ENCODE measurements at places on chromosomes 3 and 15.
A peak's percentile ranks its signal among the peaks of the same experiment; 100 is the strongest.

- DNase-seq = no peak
These were observed 21.6 kb downstream of the HAPLN3 start for GRCh38 chr15:88873786-88874185.

- DNase-seq = no peak
These were observed 86.8 kb downstream of the TMCO5A start for GRCh38 chr15:38021259-38021658.

DNA sequence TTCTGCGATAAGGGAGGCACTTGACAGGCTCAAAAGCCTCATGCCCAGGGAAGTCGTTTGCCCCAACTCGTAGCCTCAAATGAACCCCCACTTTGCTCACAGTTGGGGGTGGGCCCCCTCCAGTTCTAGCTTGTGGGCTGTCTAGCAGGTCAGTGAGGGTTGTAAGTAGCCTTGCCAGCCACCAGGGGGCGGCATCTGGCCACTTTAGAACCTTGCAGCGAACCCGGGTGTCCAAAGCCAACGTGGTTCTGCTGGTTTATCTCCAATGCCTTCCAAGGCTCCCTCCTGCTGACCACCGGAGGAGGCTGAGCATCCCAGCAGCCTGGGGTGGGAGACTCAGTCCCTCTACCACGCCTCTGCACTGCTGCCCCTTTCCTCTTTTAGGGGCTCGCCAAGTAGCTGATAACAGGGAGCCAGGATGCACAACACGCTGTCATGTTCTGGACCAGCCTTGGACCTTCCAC, 9.2 kb upstream of the RBSN start:
- DNase-seq = peak; percentile 82

- no peak for DNase-seq
These were observed 800.3 kb downstream of the TUSC7 start for GRCh38 chr3:117509858-117510257.

DNA sequence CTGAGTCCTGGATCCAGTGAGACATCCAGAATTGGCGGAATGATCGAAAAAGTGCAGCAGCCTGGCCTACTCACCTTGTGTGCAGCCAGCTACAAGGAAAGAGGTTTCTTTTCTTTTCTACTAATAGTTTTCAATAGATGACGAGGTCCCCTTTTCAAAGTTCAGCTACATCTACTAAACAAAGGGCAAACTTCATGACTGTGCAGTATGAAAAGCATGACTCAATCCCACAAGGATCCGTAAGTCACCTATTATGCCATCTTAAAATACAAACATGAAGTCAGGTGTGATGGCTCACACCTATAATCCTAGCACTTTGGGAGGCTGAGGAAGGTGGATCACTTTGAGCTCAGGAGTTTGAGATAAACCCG, 16.7 kb downstream of the MIX23 start:
- no peak for DNase-seq

DNA sequence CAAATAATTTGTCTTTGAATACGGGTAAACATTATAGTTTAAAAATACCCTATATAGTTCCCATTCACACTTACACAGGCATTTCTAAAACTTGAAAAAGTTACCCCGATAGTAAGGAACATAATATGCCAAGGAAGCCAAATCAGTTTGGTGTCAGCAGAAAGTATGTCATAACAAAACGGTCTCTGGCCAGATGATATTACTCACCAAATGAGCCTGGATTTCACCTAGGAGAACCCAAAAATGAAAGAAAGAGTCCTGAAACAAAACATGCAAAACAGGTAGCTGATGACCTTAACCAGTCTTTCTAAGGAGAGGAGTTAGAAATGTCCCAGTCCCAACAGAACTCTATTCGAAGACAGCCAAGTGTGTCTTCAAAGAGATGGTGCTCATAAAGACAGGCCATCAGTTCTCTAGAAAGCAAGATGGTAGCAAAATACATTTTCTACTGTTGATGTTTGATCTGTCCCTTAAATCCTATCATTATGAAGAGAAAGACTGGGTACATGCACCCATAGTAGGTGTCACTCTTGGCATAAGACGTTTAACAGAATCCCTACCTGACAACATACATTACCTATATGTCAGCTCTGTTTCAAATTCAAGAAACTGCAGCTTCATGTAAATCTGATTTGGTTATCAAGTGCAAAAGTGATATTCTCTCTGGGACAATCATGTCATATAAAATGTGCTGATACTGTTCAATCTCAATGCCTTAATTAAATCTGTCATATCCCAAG, 942.5 kb downstream of the ROBO1 start:
- DNase-seq = no peak

GRCh38 chr3:133745108-133745507, 1.1 kb upstream of the TF start:
- DNase-seq = no peak

GRCh38 chr15:77959432-77959879, 118.1 kb downstream of the TBC1D2B start:
- peak; percentile 86 for DNase-seq

GRCh38 chr3:38649500-38650247, at the start of gene SCN5A:
Gene SCN5A, minus strand, starts transcription at chr3:38649687. Its CDS starts 16,380 bp downstream, at chr3:38633307.
- DNase-seq = peak; percentile 53

DNA sequence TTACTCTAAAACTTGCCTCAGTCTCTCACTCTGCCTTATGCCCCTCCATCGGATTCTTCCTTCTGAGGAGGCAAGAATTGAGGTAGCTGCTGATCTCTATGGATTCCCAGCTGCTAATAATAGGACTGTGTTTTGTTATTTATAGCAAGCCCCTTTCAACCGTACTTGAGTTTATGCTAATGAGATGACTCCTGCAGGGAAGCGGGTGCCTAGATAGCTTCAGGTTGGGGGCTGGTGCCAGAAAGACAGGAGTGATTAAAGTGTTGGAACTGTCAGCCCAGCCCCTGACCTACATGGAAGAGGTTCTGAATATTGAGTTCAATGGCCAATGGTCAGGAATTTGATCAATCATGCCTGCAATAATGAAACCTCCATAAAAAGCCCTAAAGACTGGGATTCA, 21.8 kb upstream of the LIMD1 start:
- DNase-seq = no peak

GRCh38 chr15:37931321-37931720, 3.1 kb upstream of the TMCO5A start:
- DNase-seq = no peak

GRCh38 chr3:129890125-129890524, 3.4 kb downstream of the TMCC1 start:
- peak; percentile 12 for DNase-seq

All from endothelial cell (in vitro differentiated cells).